ENCODE measurements at places on chromosomes 16 and 17. TPM values are rescaled to one million over a fixed set of nuclear protein-coding genes. Genes with fewer than 3 reads are reported as not detected.

GRCh38 chr17:65627891-65628643, 66.6 kb upstream of the AXIN2 start:
- no peak for DNase-seq

- no peak for DNase-seq
These were observed 160.1 kb upstream of the KIF2B start for GRCh38 chr17:53662608-53663007.

GRCh38 chr17:44827863-44828262, 2.2 kb downstream of the GJC1 start:
- DNase-seq = no peak

The CMTM2 gene
- total RNA-seq = 0.72 TPM

- no peak for DNase-seq
These were observed 138.5 kb upstream of the IRX3 start for GRCh38 chr16:54425068-54425467.

- no peak for DNase-seq
These were observed 8.8 kb downstream of the CNP start for GRCh38 chr17:41975099-41976083.

The RIPOR1 gene
- total RNA-seq = 46.8 TPM
